Heart right ventricle (tissue), 16 donors: ENCODE measurements at places on chromosomes 6 and 20. TPM values are rescaled to one million over a fixed set of nuclear protein-coding genes. Genes with fewer than 3 reads are reported as not detected.

DNA sequence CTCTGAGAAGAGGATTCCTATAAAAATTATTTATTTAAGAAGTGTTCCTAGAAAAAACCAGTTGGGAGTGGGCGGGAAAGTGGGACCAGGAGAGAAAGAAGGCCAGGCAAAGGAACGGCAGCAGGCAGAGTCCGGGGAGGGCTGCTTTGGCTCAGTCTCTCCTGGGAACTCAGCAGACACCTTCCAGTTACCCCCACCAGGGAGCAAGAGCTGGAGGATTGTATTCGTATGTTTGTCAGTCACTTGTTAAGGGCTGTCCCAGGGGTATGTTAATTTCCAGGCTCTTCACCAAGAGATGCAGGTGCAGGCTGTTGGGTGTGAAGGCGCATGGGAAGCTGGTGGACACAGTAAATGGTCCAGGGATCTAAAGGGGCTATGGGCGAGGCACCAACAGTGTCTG lies 53.0 kb upstream of the CHD6 start:
- DNase-seq = no peak

DNA sequence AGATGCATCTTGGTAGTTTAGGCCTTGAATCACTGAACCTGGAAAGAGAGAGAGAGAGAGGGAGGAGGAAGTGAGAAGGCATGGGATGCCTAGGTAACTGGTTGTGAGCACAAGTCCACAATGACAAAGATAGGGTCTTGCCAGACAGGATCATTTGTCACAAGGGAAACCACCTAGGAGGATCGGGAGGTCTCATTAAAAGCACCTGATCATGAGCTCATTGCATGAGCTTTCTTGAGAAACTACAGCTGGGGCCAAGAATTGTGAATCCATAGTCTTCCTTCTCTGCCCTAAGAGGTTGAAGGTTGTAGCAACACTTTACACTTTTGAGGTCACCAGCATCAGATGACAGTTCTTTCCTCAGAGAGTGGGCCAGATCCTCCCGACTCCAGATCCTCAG lies 195.7 kb downstream of the CD83 start:
- no peak for DNase-seq

- DNase-seq = no peak
Measured at GRCh38 chr6:37640786-37641395, 56.8 kb downstream of the MDGA1 start.

DNA sequence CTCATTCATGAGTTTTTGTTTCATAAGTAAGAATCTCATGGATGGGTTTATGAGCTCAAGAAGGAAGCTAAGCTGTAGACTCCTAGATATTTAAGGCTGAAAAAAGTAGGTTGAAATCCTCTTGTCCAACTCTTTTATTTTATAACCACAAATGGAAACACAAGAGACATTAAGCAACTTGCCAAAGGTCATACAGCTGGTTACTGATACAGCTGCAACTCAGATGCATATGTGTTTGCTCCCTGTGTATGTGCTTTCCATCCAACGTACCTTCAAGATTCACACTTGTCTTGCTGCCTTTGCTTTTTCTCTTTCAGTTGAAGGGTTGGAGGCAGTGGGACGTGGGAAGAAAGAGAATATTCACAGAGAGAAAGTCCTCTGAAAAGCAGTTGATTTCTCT lies 153.5 kb upstream of the STMND1 start:
- no peak for DNase-seq

DNA sequence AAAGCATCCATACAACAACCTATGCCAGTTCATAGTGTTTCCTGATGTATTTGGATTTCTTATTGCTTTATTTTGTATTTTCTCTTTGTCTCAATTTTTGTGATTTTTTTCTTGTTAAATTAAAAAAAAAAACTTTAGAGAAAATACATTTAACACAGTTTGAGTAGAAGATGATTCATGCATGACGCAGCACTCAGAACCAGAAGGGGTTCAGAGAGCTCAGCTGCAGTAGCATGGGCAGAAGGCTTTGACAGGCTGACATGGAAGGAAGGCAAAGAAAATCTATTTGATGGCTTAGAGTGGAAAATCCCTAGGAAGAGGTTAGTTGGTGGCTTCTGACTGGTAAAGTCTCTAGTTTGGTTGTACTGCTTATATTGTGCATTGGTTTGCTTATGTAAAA lies 207.2 kb upstream of the STXBP5 start:
- no peak for DNase-seq

DNA sequence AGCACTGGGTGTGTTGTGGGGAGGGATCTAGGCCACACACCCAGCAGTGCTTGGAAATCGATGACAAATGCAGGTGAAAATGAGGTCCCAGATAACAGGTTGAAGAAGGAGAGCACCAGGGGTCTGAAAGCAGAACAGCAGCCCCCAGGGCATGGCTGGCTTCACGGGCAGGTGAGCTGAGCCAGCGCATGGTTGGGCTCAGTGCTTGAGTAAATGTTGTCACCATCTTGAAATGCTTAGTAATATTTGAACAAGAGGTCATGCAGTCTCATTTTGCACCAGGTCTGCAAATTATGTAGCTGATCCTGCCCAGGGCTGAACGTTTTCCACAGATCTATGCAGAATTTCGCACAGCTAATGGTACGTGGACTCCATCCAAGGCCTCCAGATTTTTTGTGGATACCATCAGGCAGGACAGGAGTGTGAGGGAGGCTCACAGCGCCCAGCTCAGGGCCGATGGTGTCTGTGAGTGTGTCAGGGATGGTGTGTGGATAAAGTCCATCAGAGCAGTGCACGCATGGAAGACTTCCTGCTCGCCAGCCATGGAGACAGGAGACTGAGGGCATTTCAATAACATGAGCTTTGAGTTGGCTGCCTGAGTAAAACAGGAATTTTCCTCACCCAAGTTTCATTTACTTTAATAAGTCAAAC lies 53.1 kb upstream of the SNX9 start:
- no peak for DNase-seq

GRCh38 chr6:91376686-91377085 lies 789.8 kb upstream of the MAP3K7 start:
- DNase-seq = no peak

- DNase-seq = no peak
Measured at GRCh38 chr6:11947063-11947462, 65.0 kb upstream of the HIVEP1 start.

GRCh38 chr6:148273962-148274752 lies 68.5 kb upstream of the SASH1 start:
- no peak for DNase-seq

DNA sequence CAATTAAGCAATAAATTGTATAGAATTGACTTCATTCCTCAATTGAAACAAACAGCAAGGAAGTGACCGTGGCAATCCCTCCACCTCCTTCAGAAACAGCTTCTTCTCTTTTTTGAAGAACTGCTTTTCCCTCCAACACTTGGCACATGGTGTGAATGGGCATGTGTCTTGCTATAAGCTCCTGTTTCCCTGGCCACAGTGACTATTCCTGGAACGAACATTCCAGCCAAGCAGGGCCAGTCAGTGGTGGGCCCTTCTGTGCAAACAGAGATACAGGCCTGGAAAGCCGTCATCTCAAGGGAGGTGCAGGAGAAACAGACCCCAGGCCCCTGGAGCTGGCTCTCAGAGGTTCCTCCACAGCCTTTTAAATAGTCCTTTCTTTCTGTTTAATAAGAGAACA lies 6.9 kb downstream of the TXNDC5 start:
- no peak for DNase-seq

DNA sequence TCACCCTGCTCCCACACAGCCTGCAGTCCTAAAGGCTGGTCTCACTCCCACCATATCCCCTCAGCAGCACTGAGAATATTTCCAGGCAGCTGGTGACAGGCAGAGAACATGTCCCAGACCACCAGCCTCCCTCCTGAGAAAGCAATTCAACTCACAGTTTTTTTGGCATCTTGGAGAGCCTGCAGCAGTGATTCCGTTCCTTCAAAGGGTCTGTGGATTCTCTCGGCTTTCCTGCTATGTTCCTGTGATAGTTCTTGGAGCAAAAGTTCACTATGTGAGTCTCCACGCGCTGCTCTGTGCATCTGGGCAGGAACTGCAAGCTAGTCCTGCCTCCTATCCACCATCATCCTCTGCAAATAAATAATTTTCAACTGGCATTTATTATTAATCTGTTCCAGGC lies 448.3 kb upstream of the HSF2 start:
- no peak for DNase-seq

DNA sequence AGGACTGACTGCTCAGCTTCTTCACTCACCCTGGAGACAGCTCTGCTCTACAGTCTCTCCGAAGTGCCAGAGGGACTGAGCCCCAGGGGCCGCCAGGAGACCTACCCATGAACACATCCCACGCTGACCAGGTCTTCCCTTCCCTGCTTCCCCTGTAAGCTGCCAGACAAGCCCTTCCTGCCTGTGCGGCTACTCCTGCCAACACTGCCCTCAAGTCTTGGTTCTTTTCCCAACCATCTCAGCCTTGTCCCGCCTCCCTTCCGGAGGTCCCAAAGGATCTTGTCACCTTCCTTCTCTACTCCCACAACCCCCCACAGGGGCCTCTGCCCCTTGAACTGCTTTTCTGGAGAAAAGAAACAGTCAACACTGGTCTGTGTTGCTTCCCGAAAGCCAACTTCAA lies 15.0 kb downstream of the CPNE5 start:
- DNase-seq = peak; percentile 52

DNA sequence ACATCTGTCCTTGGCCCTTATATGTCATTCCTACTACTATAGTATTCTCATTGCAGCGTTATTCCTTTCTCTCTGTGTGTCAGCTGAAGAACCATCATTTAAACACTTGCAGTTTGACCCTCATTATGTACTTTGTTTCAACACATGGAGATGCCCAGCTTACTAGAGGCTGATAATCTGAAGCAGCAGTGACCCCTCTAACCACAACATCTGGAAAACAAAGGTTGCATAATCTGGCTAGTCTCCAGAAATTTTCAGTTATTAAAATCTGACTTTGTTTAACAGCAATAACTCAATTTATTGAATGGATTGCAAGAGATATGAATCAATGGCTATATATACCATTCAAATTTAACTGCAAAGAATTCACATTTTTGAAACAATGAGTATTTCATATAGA lies 6.6 kb upstream of the PHIP start:
- no peak for DNase-seq

DNA sequence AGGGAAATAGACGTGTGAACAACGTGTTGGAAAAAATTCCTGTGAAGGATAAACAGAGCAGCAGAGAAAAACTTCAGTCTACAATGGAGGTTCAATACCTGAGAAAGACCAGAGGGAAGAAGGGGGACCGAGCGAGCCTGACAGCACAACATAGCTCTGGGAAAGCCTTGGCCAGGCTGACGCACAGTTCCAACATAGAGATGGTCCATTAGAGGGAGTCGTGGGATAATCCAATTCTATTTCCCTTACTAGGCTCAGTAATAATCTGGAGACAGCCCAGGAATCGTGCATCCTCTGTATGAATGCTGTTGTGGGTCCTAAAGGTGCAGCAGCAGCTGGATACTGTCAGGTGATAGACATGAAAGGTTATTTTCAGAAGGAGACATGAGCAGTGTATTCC lies 370.8 kb upstream of the BTBD3 start:
- DNase-seq = no peak

Gene PGBD1
- 2.6 TPM for total RNA-seq

Gene TRERF1
- total RNA-seq = 1.7 TPM

Gene GDAP1L1
- total RNA-seq = 0.32 TPM

Gene CLPSL2
- total RNA-seq = not detected

Gene BTN1A1
- not detected for total RNA-seq

Gene TRIM40
- total RNA-seq = not detected

Gene COL9A1
- not detected for total RNA-seq
